CD4-positive, alpha-beta memory T cell (primary cell): ENCODE measurements at places on chromosomes 4 and X.

- no peak for DNase-seq
Measured at GRCh38 chr4:138312536-138312911, 70.4 kb upstream of the SLC7A11 start.

DNA sequence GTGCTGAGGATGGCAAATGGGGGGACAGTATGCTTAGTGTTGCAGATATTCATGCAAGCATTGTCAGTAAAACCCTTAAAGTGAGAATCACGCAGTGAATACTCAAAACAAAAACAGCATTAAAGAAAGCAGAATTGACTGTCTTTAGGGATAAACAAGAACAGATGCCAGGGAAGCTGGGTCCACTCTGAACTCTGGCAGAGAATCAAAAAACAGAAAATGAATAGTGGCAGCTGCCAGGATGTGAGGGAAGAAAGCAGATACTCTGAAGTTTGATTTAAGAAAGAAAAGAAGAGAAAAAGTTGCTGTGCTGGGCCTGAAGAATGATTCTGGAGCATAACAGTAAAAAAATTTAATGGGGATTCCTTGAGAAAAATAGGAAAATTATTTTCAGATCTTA is 131.5 kb downstream of the GABRA2 start:
- no peak for DNase-seq

DNA sequence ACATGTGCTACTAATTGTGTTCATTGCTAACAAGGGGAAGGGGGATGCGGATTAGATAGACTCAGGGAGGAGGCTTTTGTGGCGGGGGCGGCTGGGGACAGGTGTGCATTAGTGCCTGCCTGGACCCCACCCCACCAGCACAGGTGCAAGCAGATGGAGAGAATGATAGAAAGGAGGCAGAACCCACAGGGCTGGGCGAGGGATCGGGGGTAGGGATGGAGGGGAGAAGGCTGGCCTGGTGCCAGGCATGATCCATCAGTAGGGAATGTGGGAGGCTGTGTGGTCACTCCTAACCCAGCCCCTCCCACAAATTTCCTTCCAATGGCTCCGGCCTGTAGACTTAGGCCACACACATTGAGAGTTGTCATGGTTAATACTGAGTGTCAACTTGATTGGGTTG is 30.5 kb upstream of the CRMP1 start:
- DNase-seq: no peak

DNA sequence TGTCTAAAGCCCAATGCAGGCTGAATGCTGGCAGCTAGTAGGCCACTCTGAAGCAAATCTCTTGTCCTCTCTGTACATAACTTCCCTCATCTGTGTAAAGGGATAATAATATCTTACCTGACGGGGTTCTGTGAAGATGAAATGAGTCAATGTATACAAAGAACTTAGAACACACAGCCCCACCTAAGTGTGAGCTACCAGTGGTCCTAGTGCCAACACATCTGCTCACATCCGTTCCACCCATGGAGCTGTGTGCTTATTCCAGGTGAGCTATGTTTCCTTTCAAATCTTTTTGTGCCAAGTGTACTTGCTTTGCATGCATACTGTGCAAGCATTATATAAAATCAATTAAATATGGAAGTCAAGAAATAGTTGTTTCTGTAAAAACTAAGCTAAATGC is 116.4 kb downstream of the TSPAN5 start:
- no peak for DNase-seq

DNA sequence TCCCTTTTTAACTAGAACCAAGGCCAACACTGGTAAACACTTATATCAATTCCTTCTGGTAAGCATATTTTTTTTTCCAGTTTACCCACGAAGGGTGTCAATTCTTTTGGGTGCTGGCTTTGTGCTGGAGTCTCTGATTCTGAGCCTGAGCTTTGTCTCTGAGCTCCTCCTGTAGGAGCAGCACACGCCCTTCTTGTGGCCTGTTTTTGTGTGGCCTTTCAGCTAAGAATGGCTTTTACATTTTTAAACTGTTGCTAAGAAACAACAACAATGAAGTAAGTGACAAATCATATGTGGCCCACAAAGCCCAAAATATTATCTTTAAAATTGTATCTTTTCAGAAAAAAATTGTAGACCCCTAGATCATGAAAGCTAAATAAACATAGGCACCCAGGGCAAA is 98.0 kb upstream of the TBC1D9 start:
- no peak for DNase-seq

DNA sequence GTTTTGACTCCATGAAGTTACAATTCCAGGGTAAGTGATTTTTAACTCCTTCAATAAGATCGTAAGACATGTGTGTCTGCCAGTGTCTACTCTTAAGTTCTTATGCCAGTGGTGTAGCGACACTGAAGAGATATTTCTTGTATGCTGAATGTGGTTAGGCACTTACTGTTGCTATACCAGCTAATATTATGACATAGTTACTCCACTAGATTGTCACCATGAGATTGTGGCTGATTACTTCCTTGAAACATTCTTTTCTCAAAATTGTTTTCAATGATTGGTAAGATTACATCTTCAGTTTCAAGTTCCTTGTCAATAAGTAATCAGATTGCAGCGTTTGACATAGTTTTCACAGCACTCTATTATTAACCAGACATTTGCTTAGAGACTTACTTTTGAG is 60.6 kb upstream of the PAGE5 start:
- no peak for DNase-seq

DNA sequence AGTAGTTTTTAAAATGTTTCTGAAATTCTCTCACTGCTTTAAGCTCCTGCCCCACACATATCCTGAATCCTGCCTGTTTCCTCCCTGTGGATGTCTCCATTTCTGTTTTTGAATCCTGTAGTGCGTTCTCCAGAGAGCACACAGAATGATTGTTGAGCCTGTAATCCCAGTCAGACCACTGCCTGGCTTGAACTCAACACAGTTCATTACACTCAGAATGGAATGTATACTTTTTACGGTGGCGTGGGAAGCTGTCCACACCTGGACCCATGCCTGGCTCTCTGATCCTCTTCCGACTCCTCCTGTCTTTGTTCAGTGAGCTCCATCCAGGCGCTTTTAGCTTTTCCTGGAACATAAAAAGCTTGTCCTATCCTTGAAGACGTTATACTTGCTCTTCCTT is 1217.0 kb upstream of the PRKX start:
- no peak for DNase-seq

- no peak for DNase-seq
Measured at GRCh38 chr4:87224141-87224923, 3.9 kb upstream of the KLHL8 start.

GRCh38 chr4:187006189-187006618 is 282.5 kb upstream of the FAT1 start:
- DNase-seq: no peak

DNA sequence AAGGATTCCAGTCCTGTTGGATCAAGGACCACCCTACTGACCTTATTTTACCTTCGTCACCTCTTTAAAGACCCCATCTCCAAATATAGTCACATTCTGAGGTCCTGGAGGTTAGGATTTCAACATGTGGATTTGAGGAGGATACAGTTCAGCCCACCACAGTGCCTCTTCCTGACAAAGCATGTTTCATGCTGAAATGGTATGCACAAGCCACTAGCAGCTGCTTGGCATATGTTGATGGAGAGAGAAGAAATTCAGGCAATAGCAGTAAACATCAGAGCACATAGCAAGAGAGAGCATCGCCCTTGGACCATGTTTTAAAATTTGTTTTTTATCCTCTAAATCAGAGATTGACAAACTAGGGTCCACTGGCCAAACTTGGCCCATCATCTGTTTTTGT is 172.1 kb downstream of the PRKX start:
- DNase-seq: no peak
